A172 (cell line): ENCODE measurements at places on chromosomes 11 and 22.

- DNase-seq: no peak
These were observed 1.4 kb downstream of the ASCL2 start for GRCh38 chr11:2268729-2269600.

GRCh38 chr11:96035740-96036078 is 111.8 kb upstream of the MTMR2 start:
- DNase-seq: no peak

- no peak for DNase-seq
These were observed 36.3 kb upstream of the JAM3 start for GRCh38 chr11:134032501-134033091.

- peak; percentile 59 for DNase-seq
These were observed 7.4 kb downstream of the USP2 start for GRCh38 chr11:119373921-119374631.

DNA sequence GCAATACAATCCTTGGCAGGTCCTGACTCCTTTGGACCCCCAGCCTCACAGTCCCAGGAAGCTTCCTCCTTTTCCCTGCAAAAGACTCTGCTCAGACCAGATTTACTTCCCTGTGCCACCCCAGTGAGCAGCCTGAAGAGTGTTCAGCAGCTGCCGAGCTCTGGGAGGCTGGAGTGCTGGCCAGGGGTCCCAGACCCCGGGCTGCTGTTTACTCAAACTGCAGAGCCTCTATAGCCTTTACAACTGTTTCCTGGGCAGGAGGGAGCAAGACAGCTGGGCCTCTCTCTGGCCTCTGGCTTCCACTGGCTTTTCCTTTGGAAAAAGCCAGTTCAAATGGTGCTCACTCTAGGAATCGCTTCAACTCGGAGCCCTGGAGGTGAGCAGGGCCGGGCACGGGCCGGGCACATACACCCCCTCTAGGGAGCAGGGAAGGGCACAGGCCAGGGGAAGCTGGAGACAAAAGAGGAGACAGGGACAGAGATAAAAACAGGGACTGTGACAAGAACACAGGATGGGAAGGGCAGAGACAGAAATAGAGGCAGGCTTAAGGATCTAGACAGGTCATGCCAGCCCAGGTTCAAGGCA is 932 bp downstream of the IRAG1 start:
- no peak for DNase-seq

GRCh38 chr11:37774441-37774840 is 1176.4 kb upstream of the RAG2 start:
- no peak for DNase-seq

DNA sequence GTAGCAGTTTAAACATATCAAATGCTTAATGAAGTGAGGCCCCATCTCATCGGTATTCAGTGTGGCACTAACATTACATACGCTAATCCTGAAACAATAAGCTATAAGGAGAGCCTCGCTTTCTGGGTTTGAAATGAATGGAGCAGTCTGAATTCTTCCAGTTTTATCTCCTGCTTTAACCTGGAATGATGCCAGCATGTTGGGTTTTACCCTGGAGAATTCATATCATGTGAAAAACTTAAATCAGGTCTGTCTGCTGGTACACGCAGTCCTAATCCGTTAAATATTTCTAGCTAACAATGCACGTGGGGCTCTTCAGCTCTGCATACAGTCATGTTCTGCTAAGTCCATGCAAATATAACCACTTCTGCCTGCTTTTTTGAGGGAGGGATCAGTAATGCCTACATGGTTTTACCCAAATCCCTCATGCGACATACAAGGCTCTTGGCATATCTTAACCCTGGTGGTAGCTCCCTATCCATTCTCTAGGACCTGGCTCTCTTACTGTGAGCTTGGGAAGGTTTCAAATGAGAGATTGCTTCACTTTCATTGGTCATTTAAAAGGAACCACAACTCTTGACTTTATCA is 92.7 kb downstream of the COMMD9 start:
- no peak for DNase-seq

DNA sequence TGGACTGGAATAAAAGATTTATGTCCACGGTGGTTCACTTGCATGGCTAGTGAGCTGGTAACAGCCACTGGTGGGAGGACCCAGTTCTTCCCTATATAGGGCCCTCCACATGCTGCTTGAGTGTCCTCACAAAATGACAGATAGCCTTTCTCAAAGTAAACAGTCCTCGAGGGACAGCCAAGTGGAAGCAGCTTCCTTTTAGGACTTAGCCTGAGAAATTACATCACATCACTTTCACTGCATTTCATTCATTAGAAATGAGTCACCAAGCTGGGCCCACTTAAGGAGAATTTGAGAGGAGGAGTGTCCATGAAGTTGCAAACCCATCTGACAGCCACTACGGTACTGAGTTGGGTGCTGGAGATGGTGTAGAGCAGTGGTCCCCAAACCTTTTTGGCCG is 7.0 kb downstream of the ISX start:
- peak; percentile 45 for DNase-seq

GRCh38 chr22:44246615-44247326 is 66.0 kb downstream of the SHISAL1 start:
- DNase-seq: no peak

GRCh38 chr11:116326146-116326545 is 446.6 kb downstream of the BUD13 start:
- DNase-seq: no peak

DNA sequence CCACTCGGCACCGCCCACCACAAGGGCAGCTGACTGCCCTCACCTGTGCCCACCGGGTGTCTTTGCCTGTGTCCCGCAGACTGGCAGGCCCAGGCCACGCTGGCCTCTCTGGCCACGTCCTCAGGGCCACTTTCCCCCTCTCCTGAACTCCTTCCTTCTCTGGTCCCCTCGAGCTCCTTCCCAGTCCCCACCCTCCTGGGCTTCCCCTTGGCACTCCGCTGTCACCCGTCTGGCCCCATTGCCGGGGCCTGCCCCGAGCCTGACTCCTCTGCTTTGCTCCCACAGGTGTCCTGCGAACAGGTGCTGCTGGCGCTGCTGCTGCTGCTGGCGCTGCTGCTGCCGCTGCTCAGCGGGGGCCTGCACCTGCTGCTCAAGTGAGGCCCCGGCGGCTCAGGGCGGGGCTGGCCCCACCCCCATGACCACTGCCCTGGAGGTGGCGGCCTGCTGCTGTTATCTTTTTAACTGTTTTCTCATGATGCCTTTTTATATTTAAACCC is 14.2 kb downstream of the MCAT start:
- peak; percentile 19 for DNase-seq

DNA sequence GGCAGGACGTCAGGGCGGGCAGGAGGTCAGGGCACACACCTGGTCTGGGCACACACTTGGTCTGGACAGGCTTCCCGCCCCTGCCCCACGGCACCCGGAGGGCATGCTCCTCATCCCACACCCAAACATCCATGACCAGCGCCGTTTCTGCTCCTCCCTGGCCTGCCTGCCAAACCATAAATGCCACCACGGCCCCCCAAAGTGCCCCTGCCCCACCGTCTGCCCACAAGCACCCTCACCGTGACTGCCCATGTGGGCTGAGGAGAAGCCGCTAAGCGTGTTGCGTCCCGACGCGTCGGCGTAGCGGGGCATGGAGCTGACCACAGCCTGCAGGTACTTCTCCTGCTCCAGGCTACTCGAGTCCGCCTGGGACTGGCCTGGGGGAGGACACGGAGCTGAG is 15.8 kb downstream of the SBF1 start:
- no peak for DNase-seq
